ENCODE measurements at places on chromosomes 4 and X.

DNA sequence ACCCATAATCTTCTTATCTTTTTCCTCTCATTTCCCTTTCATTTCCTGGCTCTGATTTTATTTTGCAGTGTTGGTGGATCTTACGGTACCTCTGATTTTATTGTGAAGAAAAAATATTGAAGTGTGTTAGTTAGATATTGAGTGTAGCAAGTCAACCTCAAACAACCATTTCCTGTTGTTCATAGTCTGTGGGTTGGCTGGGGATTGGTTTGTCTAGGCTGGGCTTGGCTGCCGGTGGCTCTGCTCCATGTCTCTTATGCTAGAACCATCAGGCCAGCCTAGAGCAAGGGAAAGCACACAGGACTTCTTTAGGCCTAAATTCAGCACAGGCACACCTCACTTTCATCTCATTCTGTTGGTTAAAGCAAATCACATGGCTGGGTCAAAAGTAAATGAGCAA is 383.1 kb upstream of the LCORL start:
- DNase-seq, result no peak

- DNase-seq, result no peak
Measured at GRCh38 chr4:26812049-26812714, 48.5 kb upstream of the STIM2 start.

DNA sequence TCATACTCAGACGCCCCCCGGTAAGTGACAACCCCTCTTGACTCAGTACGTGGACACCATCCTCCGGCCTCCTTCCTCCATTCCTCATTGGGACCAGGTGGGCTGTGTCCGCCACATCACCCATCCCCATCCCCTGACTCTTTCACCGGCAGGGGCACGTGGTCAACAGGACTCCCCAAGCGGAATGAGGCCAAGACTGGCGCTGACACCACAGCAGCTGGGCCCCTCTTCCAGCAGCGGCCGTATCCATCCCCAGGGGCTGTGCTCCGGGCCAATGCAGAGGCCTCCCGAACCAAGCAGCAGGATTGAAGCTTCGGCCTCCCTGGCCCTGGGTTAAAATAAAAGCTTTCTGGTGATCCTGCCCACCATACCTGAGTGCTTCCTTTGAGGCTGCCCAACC is 5.0 kb downstream of the PQBP1 start:
- no peak for DNase-seq

GRCh38 chr4:108965016-108965415 is 202.2 kb upstream of the ETNPPL start:
- DNase-seq, result no peak

DNA sequence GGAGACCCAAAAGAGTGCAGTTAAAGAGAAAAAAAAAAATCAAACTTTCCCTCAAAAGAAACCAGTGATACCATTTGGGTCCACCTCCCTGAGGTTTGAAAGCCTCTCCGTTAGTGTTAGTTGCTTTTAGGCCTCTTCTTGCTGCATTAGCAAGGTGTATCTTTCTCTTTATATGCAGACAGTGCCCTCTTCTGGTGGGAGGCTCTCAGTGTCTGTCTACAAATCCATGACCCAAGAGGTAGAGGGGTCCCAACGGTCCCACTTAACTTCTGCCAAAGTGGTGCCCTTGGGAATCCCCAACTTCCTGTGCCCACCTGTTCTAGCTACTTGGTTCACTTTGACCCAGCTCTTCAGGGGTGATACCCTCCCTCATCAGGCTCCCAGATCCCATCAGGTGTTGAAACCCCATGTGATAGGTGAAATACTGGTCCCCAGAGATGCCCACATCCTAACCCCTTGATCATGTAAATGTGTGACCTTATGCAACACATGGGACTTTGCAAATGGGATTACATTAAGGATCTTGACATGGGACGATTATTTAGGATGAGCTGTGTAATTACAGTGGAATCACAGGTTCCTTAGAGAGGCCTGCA is 63.7 kb upstream of the CD99 start:
- no peak for DNase-seq

GRCh38 chr4:78297116-78297800 is 240.1 kb downstream of the FRAS1 start:
- DNase-seq, result no peak

DNA sequence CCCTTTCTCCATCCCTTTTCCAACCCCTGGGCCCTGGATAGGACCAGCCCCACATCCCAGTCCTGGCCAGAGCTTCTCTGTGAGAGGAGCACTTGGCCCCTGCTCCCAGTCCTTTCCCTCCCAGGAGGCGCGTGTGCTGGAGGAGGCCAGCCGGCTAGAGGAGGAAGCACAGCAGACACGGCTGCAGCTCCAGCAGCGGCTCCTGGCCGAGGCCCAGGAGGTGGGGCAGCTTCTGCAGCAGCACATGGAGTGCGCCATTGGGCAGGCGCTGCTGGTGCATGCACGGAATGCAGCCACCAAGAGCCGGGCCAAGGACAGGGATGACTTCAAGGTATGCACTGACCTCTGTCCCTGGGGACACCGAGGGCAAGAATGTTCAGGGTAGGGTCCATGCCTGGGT is 87.5 kb downstream of the EVC start:
- no peak for DNase-seq

DNA sequence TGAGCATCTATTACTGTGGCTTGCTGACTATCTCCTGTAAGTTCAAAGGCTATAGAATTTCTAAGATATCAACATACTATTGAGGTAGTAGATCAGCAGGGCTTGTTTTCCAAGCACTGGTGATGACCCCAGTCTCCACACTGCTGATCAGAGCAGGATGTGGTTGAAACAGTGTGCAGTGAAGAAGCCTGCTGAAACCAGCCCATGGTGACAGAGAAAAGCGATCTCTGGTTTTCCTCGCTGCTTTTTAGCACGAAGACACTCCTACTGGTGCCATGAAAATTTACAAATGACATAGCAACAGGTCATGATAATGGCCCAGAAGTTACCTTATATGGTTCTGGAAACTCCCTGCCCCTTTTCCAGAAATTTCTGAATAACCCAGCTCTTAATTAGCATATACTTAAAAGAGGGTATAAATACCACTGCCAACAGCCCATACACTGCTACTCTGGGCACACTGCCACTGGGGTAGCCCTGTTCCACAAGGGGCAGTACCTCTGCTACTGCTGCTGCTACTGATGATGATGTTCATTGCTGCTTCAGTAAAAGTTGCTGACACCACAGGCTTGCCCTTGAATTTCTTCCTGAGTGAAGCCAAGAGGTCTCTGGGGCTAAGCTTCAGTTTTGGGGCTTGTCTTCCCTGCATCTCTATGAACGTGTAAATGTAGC is 1689.5 kb upstream of the PCDH10 start:
- DNase-seq, result no peak

GRCh38 chr4:6343939-6344408 is 74.3 kb downstream of the WFS1 start:
- DNase-seq, result no peak

GRCh38 chr4:155208258-155209054 is at the start of gene NPY2R:
TSS of gene NPY2R (plus strand) at chr4:155208636. CDS start at chr4:155213940, 5,304 bp downstream.
- no peak for DNase-seq

- DNase-seq, result no peak
Measured at GRCh38 chrX:27797575-27797974, 10.2 kb upstream of the MAGEB10 start.
